Breast epithelium (tissue), 4 donors: ENCODE measurements at places on chromosomes 3 and 15. TPM values are rescaled to one million over a fixed set of nuclear protein-coding genes. Genes with fewer than 3 reads are reported as not detected.

DNA sequence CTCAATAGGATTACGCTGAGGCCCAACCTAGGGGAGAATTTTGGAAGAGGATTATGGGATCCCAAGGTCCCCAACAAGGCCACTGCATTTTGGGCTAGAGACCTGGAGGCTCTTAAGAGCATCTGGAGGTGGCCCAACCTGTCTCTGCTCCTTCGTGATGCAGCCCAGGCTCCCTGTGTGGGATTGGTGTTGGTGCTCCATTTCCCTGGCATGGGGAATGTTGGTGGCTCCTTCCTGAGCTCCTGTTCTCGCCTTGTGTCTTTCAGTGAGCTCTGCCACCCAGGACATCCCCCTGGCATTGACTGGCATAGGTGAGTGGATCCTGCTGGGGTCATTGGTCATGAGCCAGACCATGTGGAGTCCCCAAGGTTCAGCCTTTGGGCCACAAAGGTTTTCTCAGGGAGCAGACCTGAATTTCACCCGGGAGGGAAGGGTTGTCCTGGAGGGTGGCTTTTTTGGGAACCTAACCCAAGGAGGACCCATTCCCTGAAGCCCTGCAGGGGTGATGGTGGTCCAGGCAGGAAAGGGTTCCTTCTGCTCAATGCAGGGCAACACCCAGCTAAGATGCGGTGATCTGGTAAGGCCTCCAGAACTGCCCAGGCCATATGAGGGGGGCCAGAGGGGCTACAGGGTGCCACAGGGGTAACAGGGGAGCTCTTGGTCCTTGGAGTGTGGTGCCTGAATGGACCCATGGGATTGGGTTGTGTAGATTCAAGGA lies 202.5 kb downstream of the UBE3A start:
- DNase-seq, result no peak

TMC3 gene
- total RNA-seq, result 1.6 TPM

PEX5L gene
- total RNA-seq, result 3.3 TPM

DNA sequence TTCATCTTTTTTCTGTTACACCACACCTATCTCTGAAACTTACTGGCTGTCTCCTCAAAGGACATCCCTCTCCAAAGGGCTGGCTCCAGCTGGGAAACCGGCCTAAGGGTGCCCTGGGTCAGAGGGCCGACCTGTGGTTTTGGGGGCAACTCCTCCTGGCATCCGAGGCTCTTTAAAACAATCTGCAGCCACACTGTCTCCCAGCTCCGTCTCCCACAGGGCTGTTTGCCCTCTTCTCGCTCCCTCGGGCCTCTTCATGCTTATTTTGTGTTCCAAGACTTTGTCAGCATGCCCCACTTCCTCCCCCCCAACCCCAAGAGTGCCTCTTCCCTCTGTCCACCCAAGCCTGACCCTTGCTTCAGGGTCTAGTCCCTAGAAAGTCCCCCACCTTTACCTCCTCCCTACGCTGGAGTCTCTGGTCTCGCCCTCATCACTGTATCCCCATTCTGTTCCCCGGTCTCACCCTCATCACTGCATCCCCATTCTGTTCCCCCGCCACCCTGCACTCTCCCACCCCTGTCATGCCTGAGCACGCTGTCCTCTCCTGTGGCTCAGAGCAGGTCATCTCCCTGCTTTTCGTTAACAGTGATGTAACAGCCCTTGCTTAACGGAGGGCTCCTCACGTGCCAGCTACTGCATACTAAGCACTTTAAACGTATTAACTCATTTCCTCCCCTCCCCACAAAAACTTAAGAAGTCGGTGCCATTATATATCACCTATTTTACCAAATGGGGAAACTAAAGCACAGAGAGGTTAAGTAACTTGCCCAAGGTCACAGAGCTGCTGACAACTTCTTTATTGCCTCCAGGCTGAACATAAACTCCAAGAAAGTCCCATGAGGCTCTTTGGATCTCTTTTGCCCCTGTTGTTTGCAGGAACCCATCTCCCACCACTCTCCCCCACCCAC lies 1.1 kb upstream of the CSK start:
- DNase-seq, result no peak

GRCh38 chr3:180594631-180595558 lies 7.1 kb upstream of the TTC14 start:
- no peak for DNase-seq

- DNase-seq, result no peak
Observed at GRCh38 chr15:49115062-49115461, 40.3 kb downstream of the COPS2 start.

DNA sequence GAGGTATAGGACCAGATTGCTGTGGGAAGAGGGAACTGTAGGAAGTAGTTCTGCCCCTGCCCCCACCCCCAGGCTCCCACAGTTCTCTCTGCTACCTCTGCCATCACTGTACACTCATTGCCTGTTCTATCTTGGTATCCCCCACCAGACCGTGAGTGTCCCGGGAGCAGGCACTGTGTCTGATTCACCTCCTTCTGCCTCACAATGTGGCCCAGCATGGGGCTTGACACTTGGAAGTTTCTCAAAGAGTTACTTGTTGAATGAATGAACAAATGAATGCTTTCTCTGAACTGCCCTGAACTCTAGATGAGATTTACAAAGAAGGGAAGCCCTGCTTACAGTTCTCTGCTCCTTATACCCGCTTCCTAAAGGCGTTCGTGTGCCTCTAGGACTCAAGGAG lies 27.1 kb upstream of the PIK3CB start:
- DNase-seq, result no peak

GRCh38 chr15:48086133-48086532 lies 34.7 kb upstream of the SLC24A5 start:
- no peak for DNase-seq

GRCh38 chr15:76866008-76866407 lies 39.1 kb downstream of the SCAPER start:
- DNase-seq, result no peak

DNA sequence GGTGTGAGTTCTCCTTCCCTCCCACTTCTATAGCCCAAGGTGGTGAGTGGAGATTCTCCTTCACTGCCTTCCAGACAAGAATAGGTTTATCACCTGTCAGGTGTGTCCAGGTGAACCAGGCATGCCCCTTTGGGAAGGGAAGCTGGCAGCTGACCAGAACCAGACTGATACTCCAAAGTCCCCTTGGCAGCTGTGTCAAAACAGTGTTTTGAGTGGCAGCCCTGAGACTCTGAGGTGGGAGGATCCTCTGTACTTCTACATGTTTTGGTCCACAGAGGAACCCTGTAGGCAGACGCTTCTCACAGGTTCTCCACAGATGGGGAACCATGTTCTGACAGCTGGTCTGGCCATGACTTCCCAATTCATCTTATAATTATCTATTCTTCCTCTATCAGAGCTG lies 30.1 kb downstream of the ISL2 start:
- no peak for DNase-seq

DNA sequence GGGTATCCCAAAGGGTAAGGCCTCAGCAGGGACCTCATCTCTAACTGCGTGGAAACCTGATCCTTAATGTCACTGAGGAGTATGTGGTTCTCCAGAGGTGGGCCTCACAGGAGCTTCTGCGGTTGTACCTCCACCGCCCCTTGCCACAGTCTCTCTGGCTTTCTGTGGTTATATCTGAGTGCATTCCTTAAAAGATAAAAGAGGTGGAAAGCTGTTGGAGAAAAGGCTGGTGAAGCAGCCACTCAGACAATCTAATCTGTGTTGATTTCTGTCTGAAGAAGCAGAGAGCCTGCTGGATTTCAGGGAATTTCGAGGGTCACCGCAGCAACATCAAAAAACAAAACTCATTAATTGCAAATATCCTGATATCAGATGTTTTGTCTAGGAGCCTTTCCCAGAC lies 51.4 kb downstream of the SEMA6D start:
- DNase-seq, result no peak

- DNase-seq, result no peak
Observed at GRCh38 chr3:118882353-118882947, 152.2 kb downstream of the IGSF11 start.

DNA sequence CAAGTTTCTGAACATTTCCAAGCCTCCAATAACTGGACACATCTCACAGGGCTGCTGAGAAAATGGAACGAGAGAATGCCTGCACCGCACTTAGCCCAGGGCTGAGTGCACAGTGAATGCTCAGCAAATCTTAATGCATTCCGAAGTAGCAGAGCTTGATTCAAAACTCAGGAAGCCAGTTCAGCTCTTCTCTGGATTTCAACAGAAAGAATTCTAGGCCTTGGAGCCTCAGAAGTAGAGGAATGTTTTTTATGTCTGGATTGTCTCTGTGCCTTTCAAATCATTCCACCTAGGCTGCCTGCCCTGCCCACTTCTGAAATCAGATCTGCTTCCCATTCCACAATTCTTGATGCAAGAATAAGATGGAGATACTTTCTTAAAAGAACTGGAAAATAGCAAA lies 9.6 kb upstream of the FOXP1 start:
- DNase-seq, result no peak

DNA sequence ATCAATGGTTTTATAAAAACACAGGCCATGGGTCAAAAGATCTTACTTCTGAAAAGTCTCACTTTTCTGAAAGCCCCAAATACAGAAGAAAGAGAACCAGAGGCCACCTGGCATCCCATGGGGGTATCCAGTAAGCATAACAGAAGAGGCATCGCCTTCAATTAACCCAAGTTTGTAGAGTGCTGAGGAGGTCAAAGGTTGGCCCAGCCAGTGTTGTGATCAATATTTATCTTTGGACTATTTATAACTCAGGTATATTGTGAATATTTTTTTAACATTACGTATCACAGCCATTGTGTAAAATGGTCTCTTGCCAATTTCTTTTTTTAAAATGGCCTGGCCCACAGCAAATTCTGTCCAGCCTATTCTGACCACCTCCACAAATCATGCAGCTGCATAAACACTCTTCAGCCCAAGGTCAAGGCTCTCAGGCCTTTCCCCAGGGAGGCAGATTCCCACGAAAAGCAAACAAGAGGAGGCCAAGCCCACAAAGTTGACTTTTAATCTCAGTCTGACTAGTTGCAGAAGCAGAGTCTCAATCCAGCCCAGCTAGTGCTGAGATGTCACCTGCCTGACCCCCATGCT lies 26.2 kb upstream of the SPTBN5 start:
- no peak for DNase-seq

PODXL2 gene
- total RNA-seq, result 10.6 TPM

DNA sequence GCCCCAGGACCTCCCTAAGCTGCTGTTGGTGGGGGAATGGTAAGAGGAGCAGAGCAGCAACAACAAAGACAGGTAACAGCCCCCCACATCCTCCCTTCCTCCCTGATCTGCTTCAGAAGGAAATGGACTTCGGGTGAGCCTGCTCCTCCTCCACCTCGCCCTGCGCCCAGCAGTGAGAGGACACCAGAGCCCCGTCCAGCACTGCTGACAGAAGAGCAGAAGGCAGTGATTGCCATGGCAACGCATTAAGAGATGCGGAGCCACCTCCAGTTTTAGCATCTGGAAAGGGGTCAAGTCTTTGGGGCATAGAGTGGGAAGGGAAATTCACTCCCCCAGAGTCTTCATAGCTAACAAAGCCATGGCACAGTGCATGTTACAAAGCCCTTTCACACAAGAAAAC lies 77.6 kb upstream of the HRH1 start:
- no peak for DNase-seq

DNA sequence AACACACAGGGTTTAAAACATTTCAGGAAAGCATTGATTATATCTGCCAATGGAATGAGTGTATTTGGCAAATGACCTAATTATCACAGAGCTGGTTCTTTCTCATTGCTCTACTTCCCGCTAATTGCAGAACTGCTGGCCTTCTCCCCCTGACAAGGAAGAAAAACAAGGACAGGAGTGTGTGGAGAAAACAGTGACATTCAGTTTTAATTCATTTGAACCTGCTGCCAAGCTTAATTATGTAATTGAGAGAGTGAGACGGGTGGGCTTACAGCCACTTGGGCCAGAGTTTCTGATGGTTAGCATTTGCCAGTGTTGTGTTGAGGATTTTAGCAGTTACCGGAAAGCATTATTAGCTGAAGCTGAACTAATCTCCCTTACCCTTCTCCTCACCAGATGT lies 301.4 kb downstream of the RBMS3 start:
- no peak for DNase-seq

ANKRD34C gene
- total RNA-seq, result not detected

GRCh38 chr3:149374793-149375500 lies 2.5 kb downstream of the TM4SF1 start:
- DNase-seq, result no peak

- no peak for DNase-seq
Observed at GRCh38 chr3:180188512-180189309, 152.0 kb upstream of the PEX5L start.

GOLGA8F gene
- total RNA-seq, result not detected

DNA sequence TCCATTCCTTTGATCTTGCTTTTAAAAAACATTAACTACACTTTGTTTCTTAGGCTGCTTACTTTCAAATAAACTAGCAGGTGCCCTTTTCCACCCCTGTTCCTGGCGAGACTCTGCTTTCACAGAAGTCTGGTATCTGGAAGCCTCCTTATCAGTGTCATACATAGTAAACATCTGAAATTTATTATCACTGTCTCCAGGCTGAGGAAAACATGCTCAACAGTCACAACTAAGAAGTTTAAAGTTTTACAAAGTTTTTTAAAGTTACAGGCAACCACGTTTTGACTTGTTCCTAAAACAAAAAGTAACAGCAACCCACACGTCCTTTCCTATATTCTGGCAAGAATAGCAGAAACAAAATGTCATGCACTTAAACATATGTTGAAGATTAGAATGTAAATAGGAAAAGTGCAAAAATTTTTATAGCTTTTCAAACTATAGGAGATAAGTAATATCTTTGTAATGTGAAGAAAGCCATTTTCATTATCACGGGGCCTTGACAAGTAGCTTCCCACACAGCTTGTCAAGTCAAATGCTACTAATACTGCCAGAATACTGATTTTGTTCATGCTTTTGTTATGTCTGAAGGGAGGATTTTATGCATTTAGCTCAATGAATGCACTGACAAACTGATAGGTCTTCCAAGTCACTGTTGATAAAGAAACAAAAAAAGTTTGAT lies 275.2 kb upstream of the KCNMB2 start:
- no peak for DNase-seq

- DNase-seq, result no peak
Observed at GRCh38 chr3:113253702-113254101, 42.3 kb downstream of the BOC start.

GRCh38 chr3:186959029-186959624 lies 28.8 kb downstream of the ST6GAL1 start:
- DNase-seq, result no peak

ENTPD3 gene
- total RNA-seq, result 1.5 TPM

- DNase-seq, result no peak
Observed at GRCh38 chr3:140499114-140499757, 178.6 kb upstream of the TRIM42 start.

GABRB3 gene
- 0.98 TPM for total RNA-seq

GRCh38 chr3:185613016-185613415 lies 26.9 kb downstream of the SENP2 start:
- DNase-seq, result no peak

LTF gene
- 78.7 TPM for total RNA-seq

FGD5 gene
- 7.3 TPM for total RNA-seq
